Stimulated activated CD8-positive, alpha-beta memory T cell treated with anti-CD3 and anti-CD28 coated beads, Interleukin-7, amount 100 ng/mL, for 48 hours (primary cell): ENCODE measurements at places on chromosomes 4 and X.

DNA sequence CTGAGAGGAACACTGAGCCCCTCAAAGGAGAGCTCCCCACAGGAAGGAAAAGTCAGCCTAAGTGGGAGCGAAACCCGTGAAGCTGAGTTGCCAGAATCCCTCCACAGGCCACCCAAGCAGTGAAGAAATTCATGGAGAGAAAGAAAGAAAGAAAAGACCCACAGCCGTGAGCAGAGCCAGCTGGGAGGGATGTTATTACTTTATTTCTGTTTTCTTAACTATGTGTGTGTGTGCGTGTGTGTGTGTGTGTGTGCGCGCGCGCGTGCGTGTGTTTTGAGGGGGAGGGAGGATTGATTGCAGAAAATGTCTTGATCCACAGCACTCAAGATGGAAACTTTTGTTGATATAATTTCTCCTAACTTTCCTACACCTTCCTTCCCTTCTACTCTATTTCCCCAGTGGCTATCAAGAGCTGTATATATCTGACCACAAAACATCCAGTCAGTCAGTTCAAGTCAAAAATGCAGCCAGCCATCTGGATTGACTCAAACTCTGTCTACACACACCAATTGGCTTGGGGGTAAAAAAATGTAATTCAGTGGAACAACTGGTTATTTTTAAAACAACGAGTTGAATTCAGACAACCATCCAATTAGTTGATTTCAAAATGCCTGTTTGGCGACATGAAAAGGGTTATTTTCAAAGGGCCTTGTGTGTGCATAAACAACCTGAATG, 13.8 kb upstream of the GPC3 start:
- DNase-seq: no peak

- DNase-seq: no peak
These were observed 90.2 kb downstream of the FAM53A start for GRCh38 chr4:1593881-1594345.

- DNase-seq: no peak
These were observed 112.2 kb downstream of the ZAR1 start for GRCh38 chr4:48602222-48602621.

- no peak for DNase-seq
These were observed 9.3 kb downstream of the SORCS2 start for GRCh38 chr4:7201420-7202305.

DNA sequence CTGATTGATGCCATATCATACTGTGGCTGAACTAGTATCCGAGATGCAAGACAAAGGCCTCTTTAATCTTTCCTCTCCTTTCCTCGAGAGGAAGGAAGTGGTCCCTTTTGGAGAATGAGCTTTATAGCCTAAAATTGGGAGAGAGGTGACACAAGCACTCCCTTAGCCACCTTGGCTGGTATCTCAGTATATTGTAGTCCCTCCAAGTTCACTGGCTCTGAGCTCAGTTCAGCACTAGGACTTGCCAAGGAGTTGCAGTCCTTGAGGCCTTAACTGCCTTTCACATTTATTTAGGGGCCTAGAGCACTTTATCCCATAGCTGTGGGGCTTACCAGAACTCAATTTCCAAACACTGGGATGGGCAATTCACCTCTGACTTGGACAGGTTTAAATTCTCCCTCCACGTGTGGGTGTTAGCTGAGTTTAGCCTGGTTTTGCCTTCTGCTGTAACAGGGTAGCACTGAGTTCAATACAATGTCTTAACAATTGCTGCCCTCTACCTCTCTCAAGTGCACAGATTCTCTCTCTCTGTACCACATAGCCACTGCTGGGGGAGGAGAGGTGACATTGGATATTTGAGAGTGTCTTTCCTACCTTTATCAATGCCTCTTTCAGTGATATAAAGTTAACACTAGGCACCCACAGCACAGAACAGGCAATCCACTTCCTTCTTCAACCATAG, 216.4 kb downstream of the TECRL start:
- DNase-seq: no peak

DNA sequence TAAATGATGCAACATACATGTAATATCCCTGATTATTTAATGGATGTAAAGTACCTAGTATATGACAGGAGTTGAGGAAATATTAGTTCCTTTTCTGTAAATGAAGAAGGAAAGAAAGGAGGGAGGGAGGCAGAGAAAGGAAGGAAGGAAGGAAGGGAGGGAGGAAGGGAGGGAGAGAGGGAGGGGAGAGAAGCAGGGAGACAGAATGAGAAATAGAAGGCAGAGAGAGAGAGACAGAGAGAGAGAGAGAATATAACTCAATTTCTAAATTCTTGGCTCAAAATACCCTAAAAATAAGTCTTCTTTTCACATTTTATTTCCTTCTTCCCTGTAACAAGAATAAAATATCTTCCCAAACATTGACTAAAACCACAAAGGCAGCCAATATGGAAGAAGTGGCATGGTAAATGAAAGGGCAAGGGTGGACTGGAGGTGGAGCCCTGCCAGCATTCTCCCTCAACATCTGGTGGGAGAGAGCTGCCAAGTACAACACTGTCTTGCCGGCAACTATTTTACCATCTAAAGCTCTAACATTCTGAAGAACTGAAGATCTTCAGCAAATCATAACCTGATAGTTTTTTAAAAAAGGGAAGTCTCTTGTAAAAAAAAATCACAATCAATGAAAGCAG, 245.1 kb downstream of the PPP3CA start:
- no peak for DNase-seq

DNA sequence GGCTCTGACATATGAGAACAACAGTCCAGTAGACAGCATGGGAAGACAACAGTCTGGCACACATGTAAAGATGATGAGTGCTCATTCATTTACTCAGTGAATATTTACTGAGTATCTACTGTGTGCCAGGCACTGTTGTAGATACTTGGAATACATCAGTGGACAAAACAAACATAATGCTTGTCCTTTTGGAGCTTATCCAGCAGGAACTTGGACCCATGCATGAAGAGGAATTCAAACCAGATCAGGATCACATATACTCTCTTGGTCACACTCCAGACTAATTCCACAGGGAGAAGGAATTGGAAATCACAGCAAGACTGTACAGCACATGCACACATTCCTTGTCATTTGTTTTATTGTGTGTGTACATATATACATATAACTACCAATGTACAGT, 217.6 kb upstream of the TTC29 start:
- DNase-seq: no peak

DNA sequence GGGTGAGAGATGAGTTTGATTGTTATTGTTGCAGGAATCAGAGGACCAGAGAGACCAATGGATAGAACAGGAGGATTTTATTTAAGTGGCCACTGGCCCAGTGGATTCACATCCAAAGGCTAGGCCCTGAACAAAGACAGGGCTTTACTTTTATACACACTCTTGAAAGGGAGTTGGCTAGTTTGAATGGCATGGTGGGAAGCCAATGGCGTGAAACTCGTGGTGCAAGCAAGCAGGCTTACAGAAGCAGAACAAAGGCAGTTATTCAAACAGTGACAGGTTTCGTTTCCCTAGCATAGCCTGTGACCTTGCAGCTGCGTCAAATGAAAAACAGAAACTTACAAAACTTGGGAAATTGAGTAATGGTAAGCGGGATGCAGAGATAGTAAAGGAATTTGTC, 110.2 kb upstream of the PRDX4 start:
- no peak for DNase-seq

GRCh38 chr4:186537843-186538521, 17.4 kb downstream of the MTNR1A start:
- no peak for DNase-seq

DNA sequence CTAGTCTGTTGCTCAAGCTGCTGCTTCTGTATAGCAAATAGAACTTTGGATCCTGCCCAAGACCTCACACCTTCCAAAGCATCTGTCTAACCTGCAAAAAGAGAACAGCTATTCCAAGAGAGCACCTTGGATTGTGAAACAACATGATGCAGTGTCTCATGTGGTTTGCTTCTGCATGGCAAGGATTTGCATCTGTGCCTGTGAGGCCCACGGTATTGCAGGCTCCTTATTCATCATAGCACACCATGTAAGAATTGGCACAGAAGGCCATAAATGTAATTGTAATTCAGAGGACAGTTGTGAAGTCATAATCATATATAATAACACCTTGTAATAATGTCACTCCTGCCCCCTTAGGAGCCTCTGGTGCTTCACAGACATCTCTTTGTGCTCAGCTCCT, 147.1 kb downstream of the ZNF674 start:
- no peak for DNase-seq

- DNase-seq: no peak
These were observed 240.6 kb downstream of the AFAP1 start for GRCh38 chr4:7699031-7699430.

DNA sequence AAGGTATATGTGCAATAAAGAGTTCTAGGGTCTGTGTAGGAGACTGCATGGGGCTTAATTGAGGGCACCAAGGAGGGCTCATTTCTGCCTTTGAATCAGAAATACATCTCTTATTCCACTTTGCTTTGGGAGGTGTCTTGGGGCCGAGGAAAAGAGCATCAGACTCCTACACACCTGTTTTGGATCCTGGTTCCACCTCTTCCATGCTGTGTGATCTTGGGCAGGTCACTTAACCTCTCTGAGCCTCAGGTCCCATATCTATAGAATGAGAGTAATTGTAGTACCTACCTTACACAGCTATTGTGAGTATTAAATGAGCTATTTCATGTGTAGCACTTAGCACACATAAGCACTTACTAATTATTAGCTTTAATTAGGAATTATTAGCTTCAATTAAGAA, 100.6 kb downstream of the RTL5 start:
- DNase-seq: no peak

GRCh38 chr4:79334783-79335182, 8.9 kb upstream of the NAA11 start:
- no peak for DNase-seq

DNA sequence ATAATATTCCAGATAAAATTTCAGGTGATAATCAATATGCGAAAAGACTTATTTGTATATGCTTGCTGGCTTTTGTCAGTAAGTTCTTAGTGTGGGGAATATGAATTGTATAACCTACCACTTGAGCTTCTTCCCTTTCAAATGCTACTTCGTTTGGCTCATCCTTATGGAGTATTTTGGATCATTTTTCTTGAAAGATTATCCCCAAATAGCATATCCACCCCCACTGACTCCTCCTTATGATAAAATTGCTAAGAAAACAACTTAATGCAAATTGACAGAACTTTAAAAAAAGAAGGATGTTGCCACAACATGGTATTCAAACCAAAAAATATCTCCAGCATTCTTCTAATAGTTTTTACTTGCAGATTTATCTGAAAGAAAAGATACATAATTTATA, 393.3 kb downstream of the PPP3CA start:
- no peak for DNase-seq

DNA sequence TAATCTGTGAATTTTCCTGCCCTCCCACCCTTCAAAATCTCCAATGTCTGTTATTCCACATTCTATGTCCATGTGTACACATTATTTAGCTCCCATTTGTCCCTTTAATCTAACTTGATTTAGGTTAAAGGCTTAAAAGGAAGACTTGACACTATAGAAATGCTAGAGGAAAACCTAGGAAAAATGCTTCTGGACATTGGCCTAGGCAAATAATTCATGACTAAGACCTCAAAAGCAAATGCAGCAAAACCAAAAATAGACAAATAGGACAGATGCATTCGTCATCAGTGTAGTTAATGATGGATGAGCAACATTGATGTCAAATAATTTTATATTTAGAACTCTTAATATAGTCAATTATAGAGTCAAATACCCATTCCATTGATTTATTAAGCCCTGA, 36.9 kb downstream of the INTU start:
- no peak for DNase-seq

- no peak for DNase-seq
These were observed 334.0 kb downstream of the STIM2 start for GRCh38 chr4:27194599-27195176.

GRCh38 chr4:145755802-145756201, 75.9 kb downstream of the C4orf51 start:
- no peak for DNase-seq

- DNase-seq: no peak
These were observed 32.0 kb downstream of the CCSER1 start for GRCh38 chr4:90159193-90159592.

- no peak for DNase-seq
These were observed 424.5 kb upstream of the FAM47C start for GRCh38 chrX:36583674-36584073.

DNA sequence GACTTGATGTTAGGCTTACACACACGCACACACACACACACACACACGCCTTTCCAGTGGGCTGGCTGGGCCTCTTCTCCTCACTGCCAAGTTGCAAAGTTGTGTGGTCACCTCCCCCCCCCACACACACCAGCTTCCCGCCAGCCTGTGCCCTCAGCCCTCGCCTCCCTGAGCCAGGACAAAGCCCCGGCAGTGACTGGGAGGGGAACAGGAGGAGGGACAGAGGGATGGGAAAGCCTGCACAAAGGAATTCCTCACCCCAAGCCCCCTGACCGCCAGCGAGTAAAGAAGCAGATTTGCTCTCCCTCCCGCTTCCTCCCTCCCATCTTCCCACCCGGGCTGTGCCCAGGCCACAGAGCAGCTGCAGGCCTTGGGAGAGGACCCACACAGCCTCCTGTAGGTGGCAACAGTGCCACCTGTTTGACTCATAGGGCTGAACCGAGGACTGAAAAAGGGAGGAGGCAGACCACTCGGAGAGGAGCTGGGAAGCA, at the start of gene GDPD2:
Gene GDPD2 (plus strand): TSS at position 464 of the 491 bp plus-strand sequence. CDS start 1,671 bp downstream, outside the sequence.
- DNase-seq: no peak

GRCh38 chr4:118783887-118784286, 52.0 kb downstream of the SEC24D start:
- no peak for DNase-seq

GRCh38 chr4:38092701-38093100, 132.5 kb downstream of the PTTG2 start:
- no peak for DNase-seq

DNA sequence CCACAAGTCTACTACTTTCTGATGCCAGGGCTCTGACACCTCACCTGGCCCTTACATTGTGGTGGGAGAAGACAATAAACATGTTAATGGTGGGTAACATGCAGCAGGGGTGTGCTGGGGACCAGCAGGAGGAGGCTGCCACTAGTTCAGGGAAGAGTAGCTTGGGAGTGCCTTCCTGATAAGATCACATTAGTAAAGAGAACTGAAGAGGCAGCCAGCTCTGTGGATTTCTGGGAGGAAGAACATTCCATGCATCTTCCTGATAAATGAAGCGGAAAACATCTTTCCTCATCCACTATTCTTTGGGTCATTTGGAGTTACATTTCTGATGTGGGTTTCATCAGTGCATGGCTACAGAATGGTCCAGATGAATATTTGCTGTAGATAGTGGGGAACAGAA, 9.0 kb downstream of the RNF150 start:
- no peak for DNase-seq
